ENCODE measurements at places on chromosomes 12 and 14.

- DNase-seq, result no peak
Measured at GRCh38 chr14:35818346-35819115, 7.6 kb upstream of the BRMS1L start.

DNA sequence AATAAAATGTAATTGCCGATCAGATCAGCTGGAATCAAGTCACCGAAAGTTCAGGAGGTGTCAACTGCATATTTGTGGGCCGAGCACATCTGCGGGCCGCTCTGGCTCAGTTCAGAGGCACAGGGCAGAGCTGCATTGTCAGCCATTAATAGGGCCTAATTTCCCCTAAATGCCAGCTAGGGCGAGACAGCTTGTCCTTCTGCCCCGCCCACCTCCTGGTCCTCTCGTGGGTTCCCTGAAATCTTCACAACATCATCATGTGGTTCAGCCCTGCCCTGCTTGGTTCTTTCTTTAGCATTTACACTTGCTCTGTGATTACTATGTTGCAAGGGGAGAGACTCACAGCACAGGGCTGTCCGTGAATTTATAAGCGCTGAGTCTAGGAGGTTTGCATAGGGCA, 148.9 kb downstream of the CHST11 start:
- no peak for DNase-seq

DNA sequence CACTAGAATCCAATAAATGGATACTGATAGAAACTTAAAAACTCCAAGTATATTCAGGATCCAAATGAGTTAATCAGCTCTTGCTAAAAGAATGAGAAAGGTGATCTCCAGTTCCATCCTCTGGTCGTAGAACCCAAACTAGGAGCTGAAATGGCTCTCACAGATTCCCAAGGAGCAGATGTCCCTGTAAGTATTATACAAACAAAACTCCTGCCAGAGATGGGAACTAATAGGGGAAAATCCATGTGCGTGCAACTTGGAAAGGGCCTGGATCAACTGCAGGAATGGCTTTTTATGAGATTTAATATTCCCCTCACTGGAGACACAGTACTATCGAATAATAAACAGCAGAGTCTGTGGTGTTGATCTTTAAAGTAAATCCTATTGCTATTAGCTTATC, 309.2 kb upstream of the TBX3 start:
- no peak for DNase-seq

DNA sequence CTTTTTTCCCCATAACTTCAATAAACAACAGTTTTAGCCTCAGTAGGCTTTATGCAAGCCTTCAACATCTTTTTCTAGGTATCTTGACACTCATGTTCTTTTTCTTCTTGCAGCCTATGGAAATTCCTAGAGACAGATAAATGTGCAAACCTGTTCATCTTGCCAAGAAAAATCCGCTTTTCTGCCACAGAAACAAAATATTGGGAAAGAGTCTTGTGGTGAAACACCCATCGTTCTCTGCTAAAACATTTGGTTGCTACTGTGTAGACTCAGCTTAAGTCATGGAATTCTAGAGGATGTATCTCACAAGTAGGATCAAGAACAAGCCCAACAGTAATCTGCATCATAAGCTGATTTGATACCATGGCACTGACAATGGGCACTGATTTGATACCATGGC, 295.9 kb downstream of the ZFP36L1 start:
- DNase-seq, result no peak

DNA sequence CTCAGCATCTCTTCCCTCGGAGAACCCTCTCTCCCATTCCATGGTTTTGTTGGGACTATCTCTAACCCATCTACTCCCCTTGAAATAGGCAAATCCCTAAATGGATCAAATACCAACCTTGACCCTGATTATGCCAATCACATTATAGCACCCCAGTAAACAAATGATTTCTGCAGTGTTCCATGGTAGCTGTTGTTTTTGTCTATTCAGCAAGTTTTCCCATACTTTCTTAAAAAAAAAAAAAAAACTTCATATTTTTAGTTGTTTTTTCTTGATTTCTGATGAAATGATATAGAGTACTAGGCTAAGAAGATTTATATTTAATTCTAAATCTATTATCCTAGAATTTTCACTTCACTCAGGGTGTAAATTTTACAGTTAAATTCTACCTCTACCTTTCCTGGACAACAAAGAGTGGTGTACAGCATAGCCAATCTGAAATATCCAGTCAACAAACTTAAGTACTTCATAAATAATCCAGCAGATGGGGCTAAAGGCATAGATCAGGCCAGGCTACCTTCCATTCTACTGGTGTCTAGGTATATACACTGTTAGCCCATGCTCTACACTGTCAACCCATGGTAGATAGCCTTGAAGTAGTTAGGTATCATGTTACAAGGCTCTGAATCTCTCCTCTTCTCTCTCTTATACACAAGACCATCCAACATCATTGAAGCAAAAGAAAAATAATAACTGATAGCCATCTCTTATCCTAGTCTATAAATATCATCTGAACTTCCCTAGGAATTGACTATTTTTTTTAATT, 82.2 kb downstream of the PLEKHG7 start:
- DNase-seq, result no peak

DNA sequence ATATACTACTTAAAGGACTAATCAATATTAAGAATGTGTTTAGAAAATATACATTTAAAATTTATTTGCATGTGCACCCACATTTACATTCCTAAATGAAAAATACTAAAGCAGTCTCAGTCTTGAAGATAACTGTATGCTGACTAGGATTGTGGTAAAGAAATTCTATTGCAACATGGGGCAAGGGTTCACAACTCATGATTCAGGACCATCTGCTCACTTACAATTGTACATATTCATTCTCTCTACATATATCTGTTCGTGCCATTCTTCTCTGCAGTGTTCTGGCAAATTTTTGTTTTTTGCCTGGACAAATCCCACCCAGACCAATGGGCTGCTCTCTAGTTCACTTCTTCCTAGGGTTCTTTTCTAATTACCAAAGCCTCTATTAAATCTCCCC, 417.2 kb upstream of the NOVA1 start:
- DNase-seq, result no peak

DNA sequence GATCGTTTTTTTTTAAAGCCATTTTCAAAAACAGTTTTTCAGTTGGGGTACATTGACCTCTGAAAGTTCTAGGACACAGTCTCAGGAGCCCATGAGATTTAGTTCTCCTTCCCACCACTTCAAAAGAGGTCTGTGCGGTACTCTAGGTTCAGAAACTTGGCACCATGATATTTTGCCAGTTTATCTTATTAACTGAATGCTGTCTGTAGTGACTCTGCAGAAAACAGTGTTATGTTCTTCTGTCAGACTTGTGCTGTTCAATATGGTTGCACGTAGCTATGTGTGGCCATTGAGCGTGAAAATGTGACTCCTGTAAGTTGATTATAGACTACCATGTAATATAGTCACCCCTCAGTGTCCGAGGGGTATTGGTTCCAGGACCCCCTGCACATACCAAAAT, 35.9 kb downstream of the CRADD start:
- no peak for DNase-seq

DNA sequence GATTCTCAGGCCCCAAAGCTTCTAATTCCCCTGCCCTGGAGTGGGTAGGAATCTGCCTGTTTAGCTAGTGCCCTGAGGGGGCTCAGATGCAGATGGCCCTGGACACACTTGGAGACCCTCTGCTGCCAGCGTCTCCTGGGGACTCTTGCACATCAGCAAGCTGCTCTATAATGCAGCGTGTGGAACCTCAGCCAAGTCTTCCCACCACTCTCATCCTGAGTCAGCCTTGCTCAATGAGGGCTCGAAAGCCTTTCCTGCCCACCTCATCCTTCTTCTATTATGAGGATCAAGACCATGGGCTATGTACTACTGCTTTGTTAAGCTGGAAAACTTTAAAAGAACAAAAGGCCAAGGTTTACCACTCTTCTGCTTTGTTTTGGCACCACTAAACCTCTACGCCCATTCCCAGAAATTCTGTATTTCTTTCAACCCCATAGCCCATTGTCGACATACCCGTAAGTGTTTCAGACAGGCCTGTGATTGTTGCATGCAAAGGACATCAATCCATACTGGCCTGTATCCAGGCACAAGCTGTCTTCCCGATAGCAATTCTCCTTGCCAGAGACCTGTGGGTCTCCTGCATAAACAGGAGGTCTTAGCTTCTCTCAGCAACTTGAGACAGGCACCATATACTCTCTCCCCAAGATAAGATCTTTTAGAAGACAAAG, 246.9 kb downstream of the DPF3 start:
- no peak for DNase-seq

GRCh38 chr12:124661341-124661740, 93.9 kb upstream of the NCOR2 start:
- no peak for DNase-seq

DNA sequence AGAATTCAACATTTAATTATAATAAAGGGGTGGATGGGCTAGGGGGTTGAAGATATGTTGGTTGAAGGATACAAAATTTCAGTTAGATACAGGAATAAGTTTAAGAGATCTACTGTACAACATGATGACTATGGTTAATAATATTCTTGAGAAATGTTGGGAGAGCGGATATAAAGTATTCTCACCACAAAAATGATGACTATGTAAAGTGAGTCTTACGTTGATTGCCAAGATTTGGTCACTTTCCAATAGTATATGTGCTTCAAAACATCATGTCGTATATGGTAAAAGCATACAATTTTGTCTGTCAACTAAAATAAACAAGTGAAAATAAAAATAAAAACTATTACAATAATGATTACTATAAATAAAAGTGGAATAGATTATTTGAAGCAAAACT, 802.0 kb downstream of the C12orf50 start:
- DNase-seq, result no peak

DNA sequence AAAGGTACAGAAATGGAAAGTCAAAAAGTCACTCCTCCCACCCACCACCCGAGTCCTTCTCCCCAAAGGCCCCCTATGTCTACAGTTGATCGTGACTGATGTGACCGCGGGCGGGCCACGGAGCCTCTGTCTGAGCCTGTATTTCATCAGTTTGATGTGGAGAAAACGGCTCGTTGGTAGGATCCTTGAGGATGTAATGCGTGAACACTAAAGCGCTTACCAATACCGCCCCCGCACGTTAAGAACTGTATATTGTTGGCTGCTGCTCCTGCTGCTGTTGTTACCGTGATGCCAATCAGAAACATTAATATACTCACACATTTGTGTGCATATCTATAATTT, 24.6 kb upstream of the UBC start:
- DNase-seq, result peak; percentile 34

GRCh38 chr14:58088961-58089360, 63.1 kb downstream of the ARMH4 start:
- no peak for DNase-seq

DNA sequence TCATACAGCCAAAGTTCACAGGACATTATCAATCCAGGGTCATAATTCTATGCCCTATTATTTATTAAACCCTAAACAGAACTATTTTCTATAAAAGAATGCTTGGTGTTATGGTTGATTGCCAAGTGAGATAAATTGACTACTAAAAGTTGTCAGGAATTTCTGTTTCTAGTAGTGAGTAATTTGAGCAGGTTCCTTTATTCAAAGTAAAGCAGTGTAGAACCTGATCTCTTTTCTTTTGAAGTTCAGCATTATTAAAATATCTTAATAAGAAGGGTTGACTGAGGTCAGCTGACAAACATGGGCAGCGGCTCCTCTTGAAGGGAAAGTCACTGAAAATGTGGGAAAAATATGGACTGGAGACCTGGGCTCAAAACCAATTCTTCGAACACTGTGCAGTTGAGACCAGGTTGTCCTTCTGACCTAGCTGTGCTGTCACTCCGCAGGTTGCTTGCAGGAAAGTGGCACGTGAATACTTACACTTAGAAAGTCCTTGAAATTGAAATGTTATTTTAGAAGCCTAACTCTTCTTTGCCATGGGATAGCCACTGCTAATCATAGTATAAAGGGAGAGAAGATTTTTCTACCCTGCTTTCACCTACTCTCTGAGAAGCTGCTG, 141.0 kb downstream of the RASSF9 start:
- DNase-seq, result no peak

DNA sequence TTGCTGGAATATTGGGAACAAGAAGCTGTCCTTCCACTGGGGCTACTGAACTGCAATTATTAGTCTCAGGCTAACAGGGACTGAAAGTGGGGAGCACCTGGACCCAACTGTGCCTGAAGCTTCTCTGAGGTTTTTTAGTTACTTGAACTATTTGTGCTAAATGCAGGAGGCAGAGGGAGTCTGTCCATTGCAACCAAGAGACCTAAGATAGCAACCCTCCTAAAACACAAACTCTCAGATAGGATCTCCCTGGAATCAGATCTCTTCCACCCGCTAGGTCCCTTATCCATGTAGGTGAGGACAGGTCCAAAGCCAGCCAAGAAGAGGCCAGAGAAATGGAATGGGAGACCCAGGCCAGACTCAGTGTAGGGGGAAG, 58.1 kb downstream of the NCOR2 start:
- DNase-seq, result no peak

GRCh38 chr14:85538636-85539035, 8.7 kb downstream of the FLRT2 start:
- DNase-seq, result no peak

GRCh38 chr14:52922656-52923055, 28.2 kb downstream of the FERMT2 start:
- DNase-seq, result no peak

DNA sequence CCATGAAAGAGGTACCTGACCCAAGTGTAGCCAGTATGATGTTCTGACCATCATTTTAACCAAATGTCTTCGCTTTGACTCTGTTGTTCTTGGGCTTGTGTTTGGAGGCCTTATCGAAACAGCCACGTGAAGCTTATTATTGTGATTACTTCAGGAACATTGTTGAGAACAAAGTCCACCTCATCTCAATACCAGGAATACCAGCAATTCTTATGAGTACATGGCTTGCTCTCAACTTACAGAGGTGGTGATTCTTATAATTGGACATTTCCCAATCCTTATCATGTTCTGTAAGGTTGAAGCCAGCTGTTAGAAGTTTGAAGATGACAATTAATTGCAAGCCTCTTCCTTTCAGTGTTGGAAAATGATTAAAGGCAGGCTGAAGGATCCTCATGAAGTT, 21.8 kb upstream of the RPS6KA5 start:
- no peak for DNase-seq

GRCh38 chr14:78248501-78249090, 78.4 kb downstream of the NRXN3 start:
- DNase-seq, result no peak

DNA sequence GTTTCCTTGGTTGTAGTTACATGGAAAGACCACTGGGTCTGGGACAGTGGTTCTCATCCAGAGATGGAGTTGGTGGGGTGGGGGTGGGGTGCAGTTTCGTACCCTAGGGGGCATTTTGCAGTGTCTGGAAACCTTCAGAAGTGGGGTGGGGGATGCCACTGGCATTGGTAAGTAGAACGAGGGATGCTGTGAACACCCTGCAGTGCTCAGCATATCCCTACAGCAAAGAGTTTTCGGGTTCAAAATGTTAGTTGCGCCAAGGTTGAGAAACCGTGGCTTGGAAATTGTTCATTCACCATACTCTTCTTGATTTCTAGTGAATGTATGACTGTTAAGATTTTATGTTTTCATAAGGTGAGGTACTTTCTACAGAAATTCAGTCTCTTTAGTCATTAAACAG, 28.7 kb downstream of the TRAF3 start:
- no peak for DNase-seq

GRCh38 chr12:5494343-5494742, 62.4 kb downstream of the NTF3 start:
- no peak for DNase-seq

All from activated T-cell treated with anti-CD3 and anti-CD28 coated beads, Interleukin-2, amount 50 U/mL, for 4 hours (primary cell).